Urinary bladder (tissue), 4 donors: ENCODE measurements at places on chromosomes 1 and 21.

DNA sequence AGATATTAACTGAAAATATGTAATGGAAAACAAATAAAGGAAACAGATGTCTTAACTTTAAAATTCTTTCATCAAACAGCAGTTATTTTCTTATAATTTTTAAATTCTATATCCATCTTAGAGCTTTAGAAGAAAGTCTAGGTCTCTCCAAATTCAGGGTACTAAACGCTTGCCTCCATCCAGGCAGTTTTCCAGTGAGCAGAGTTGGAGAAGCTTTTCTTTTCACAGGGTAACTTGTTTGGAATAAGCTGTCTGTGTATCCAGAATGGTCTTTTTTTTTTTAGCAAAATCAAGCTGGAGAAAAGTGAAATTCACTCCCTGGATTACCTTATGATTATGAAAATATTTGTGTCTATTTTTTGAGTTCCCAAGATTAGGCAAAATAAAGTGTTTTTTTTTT is 88.6 kb downstream of the DDAH1 start:
- no peak for DNase-seq

- no peak for DNase-seq
Observed at GRCh38 chr1:111746614-111746999, 7.4 kb upstream of the INKA2 start.

- no peak for DNase-seq
Observed at GRCh38 chr1:216186816-216187215, 236.4 kb downstream of the USH2A start.

DNA sequence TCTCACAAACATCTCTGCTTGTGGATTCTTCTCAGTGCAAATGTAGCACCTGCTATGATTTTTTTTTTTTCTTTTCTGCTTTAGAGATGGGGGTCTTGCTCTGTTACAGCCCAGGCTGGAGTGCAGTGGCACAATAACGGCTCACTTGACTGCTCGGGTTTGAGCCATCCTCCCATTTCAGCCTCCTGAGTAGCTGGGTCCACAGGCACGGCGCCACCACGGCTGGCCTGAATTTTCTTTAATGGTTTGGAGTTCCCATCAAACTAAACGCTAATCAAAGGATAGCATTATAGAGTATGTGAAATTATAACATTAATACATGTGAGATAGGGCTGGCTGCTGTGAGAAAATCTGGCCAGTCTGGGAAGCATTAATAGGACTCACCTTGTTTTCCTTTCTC is 7.2 kb upstream of the PTGER3 start:
- DNase-seq = no peak

- no peak for DNase-seq
Observed at GRCh38 chr1:216604771-216605170, 118.5 kb downstream of the ESRRG start.

- no peak for DNase-seq
Observed at GRCh38 chr21:17793246-17794123, 25.7 kb downstream of the C21orf91 start.

GRCh38 chr1:220982686-220983085 is 103.4 kb downstream of the HLX start:
- DNase-seq = no peak

DNA sequence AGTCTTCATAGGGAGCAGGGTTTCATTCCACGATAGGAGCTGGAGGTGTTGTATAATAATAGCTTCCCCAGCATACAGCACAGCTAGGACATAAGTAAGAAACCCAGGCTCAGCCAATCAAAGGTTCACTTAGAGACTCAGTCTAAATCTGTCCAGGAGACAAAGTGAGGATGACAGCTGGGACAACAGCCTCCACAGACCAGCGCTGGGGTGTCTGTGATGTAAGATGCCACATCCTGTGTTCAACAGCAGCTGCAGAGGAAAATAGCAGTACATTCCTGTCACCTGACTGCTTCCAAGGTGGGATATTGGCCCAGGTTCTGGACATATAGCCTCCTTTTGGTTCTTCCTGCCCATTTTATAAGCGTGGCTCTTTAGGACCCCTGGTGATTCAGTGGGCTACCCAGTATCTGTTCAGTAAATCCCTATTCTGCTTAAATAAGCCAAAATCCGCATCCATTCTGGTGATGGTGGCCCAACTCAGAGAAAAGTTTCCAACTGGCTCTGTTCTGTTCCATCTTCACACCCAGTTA is 176.8 kb upstream of the SYT6 start:
- no peak for DNase-seq

- DNase-seq = no peak
Observed at GRCh38 chr1:86583032-86583431, 36.2 kb downstream of the CLCA4 start.

- no peak for DNase-seq
Observed at GRCh38 chr1:87119541-87120140, 205.2 kb downstream of the HS2ST1 start.

DNA sequence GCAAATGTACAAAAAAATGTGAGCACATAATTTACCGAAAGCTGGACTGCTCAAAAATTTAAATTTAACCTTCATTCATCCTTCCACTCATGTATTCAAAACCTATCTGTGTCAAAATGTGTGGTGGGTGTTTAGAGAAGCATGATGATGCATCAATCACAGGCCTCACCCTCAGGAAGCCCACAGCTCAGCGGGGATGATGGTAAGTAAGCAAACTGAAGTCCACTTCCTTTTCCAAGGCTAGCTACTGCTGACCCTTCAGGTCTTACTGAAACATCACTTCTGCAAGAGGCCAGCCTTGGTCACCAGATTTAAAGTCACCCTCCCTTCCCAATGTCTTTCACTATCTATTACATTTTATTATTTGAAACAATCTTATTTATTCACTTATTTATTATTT is 254.5 kb downstream of the DNM3 start:
- DNase-seq = no peak

- DNase-seq = no peak
Observed at GRCh38 chr1:118894836-118895235, 93.3 kb downstream of the TBX15 start.

GRCh38 chr1:33563699-33564098 is 91.3 kb downstream of the ZSCAN20 start:
- no peak for DNase-seq

- DNase-seq = no peak
Observed at GRCh38 chr1:107963601-107964335, 1.2 kb downstream of the VAV3 start.
